ENCODE measurements at places on chromosomes 2 and 18.

- DNase-seq = no peak
These were observed 24.7 kb downstream of the PAPOLG start for GRCh38 chr2:60780721-60781120.

DNA sequence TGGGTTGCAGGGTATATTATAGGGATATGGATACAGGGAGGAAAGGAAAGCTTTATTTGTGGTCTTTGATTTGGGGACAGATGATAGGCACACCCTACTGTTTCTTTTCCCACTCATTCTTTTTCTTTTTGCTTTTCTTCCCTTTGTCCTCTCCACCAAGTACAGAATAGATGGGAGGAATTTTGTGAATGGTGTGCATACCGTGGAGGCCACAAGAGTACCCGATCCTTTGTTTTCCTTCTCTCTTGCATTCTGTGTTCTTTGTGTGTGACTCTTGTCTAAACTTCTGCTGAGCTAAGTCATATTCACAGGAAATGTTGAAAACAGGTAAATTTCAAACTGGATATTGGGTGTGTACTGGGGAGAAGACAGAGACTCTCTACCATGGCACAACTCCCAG, 321.4 kb upstream of the SLC8A1 start:
- DNase-seq = no peak

GRCh38 chr2:129015397-129016285, 697.0 kb upstream of the HS6ST1 start:
- no peak for DNase-seq

DNA sequence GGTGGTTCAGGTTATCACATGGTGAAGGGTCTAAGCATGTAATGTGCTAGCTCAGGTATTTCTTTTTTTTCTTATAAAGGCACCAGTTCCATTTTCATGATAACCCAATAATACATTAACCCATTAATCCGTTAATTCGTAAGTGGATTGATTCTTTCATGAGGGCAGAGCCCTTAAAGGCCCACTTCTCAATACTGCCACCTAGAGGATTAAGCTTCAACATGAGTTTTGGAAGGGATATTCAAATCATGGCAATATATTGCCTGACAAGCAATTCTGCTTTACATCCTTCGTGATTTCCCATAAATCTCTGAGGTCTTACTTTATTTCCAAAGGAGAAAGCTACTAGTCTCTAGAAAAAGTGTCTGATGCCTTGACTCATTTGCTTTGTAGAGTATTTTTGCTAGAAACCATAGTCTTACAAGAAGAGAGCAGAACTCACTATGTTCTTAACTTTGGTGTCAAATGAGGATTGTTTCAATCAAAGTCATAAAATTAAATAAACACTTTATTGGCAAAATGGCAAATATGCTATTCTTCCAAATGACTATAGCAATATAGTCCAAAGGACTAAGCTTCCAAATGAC, 271.3 kb downstream of the KCNS3 start:
- peak; percentile 53 for DNase-seq

DNA sequence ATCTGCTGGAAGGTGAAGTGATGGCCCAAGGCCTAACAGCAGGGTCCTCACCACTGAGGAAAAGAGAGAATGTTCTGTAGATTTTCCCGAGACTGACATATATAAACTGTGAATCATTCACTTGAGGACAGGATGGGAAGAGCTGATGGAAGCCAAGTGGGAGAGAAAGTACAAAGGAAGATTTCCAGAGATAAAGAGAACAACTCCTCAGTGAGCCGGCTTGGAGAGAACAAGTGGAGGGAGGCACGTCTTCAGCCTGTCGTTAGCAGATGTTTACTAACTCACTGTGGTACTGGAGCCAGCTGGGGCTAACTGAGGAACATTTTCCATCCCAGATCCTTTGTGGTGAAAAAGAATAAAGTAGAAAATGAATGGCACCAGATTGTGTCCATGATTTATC, 552.9 kb upstream of the TNP1 start:
- peak; percentile 52 for DNase-seq

GRCh38 chr2:43905371-43905803, 66.6 kb downstream of the ABCG8 start:
- DNase-seq = no peak

- no peak for DNase-seq
These were observed 59.1 kb downstream of the RMDN2 start for GRCh38 chr2:37984176-37984575.

GRCh38 chr2:158967731-158968395, 577 bp upstream of the TANC1 start:
- peak; percentile 41 for DNase-seq

GRCh38 chr2:173354073-173354581, 545 bp upstream of the CDCA7 start:
- DNase-seq = no peak

- DNase-seq = no peak
These were observed 64.9 kb downstream of the PPP1R1C start for GRCh38 chr2:182050333-182051135.
